ENCODE measurements at places on chromosomes 2 and 18. TPM values are rescaled to one million over a fixed set of nuclear protein-coding genes. Genes with fewer than 3 reads are reported as not detected.

RFX8 gene
- total RNA-seq = 0.30 TPM

VWA3B gene
- not detected for total RNA-seq

ALPG gene
- not detected for total RNA-seq

TXNDC9 gene
- 19.4 TPM for total RNA-seq

TOGARAM2 gene
- 3.3 TPM for total RNA-seq

CAPG gene
- total RNA-seq = 45.6 TPM

ICOS gene
- 161 TPM for total RNA-seq

SLC14A1 gene
- total RNA-seq = 1.3 TPM

TPRKB gene
- total RNA-seq = 35.3 TPM

ANKRD30B gene
- not detected for total RNA-seq

GALNT5 gene
- 0.04 TPM for total RNA-seq

GPR45 gene
- total RNA-seq = not detected

PJVK gene
- total RNA-seq = 1.9 TPM

CD302 gene
- total RNA-seq = 0.57 TPM

MTHFD2 gene
- 411 TPM for total RNA-seq

KCNF1 gene
- total RNA-seq = not detected

DQX1 gene
- total RNA-seq = 0.41 TPM

PLEK gene
- 0.89 TPM for total RNA-seq

UGT1A5 gene
- not detected for total RNA-seq

RFTN2 gene
- total RNA-seq = not detected

HRH4 gene
- 0.16 TPM for total RNA-seq

IL37 gene
- not detected for total RNA-seq

RAX gene
- not detected for total RNA-seq

TLX2 gene
- total RNA-seq = 0.18 TPM

Measured in activated CD4-positive, alpha-beta T cell treated with anti-CD3 and anti-CD28 coated beads for 36 hours (primary cell).